ENCODE measurements at places on chromosomes 1 and 21.

- DNase-seq = no peak
These were observed 226.6 kb upstream of the ZRANB2 start for GRCh38 chr1:71307451-71307850.

DNA sequence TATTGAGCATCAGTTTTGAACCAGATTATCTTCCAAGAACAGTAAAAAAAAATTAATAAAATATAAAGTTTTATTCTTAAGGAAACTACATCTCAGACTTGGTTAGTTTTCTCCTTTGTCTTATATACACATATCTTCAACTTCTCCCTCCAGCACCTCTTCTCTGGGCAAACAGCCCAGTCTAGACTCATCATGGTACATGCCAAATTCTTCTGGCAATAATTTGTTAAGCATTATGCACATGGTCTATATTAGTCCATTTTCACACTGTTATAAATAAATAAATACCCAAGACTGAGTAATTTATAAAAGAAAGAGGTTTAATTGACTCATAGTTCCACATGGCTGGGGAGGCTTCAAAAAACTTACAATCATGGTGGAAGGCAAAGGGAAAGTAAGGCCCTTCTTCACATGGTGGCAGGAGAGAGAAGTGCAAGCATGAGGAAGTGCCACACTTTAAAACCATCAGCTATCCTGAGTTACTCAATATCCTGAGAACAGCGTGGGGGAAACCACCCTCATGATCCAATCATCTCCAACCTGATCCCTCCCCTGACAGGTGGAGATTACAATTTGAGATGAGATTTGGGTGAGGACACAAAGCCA, 108.7 kb upstream of the RNPC3 start:
- no peak for DNase-seq

- no peak for DNase-seq
These were observed at the start of gene CLCA4 for GRCh38 chr1:86546787-86547221. CLCA4 (plus strand) TSS chr1:86547078; CDS start chr1:86547120, 42 bp downstream.

DNA sequence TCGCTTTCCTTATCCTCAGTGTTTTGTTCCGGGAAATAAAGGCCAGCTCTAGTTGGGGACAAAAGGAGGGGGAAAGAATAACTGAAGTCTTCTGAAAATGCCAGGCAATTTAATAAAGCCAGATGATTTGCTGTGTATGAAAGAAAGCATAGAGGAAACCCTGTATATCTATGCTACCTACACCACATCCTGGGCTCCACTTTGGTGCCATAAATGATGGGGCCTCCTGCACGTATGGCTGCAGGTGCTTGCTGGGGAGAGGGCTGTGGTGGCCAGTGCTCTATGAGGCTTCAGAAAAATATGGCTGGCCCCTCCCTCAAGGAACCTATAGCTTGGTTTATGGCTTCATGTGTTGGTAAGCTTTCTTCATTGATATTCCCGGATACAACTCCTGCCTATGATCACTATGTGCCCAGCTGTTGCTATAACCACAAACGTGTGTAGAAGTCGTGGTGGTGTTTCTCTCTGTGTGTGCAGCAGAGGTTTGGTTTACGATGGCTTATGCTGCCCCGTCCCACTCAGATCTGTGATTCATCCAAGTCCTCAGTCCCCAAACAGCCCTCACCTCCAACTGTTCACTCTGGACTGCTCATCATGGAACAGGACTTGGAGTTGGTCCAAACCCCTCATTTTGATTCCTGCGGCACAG, 59.5 kb downstream of the BACE2 start:
- no peak for DNase-seq

DNA sequence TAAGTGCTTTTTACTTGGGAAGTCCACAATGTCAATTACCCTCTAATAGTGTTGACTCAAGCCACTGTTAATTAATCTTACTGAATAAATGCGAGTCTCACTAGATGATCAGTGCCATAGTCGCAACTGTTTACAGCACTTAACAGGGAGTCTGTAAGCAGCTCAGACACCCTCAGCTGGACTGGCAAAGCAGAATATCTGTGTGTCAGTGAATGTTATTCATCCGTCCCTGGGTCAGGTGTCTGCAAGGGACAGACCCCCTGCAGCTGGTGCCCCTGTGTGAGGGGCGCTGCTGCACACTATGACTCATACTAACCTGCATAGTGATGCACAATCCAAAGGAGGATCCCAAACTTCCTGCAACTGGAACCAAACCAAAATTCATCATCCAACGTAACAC, 306.5 kb downstream of the HHIPL2 start:
- no peak for DNase-seq

GRCh38 chr1:93114391-93114790, 35.3 kb downstream of the MTF2 start:
- DNase-seq = no peak

DNA sequence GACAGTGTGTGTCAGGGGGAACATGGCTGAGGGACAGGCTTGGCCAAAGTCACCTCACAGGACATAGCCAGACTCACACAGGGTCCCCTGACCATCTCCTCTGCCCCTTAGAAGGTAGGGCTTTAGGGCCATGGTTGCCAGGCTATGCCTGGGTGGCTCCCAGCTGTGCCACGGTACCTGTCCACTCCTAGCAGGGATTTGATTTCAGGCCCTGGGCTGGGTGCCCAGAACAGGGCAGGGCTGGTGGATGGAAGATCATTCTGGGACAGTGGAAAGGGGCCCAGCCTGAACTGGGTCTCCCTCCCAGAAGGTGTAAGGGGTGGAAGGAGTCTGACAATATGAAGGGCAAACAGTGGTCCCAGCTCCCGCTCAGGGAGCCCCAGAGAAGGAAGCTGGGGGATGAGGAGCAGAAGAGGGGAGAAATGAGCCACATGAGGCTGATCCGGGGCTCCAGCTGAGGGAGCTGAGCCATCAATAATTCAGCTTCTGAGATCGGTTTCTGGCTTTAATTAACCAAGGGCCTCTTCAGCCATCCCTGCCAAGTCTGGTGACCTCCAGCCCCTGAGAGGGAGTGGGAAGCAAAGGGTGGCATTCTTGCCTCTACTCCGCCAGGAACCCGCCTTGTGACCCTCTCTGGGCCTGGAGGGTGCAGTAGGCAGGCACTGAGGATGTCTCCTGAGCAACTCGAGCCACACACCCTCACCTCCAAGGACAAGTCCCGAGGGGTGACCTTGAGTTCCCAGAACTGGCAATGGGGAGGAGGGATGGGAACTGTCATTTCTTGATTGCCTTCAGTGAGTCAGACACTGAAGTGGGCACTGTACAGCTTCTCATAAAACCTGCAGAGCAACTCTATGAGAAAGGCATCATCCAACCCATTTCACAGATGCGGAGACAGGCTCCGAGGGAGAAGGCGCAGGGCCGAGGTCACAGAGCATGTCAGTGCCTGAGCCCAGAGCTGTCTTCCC, 2.1 kb downstream of the CD164L2 start:
- DNase-seq = no peak

GRCh38 chr1:245512181-245512888, 357.6 kb downstream of the KIF26B start:
- DNase-seq = no peak

DNA sequence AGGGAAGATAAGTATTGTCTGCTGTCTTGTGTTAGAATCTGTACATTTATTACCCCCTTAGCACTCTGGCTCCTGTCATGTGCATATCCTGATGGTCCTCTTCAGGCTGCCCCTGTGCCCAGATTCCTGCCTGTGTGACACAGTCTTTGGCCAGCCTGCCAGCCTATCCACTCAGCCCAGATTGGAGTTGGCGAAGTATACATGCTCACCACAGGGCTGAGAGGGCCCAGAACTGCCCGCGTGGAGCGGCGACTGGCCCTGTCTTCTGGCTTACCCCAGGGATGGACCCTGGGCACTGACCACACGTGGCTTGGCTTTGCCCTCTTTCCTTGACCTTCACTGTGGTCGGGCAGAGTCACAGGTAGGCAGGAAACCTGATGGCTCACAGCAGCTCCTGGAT, 11.4 kb downstream of the RNF220 start:
- no peak for DNase-seq

DNA sequence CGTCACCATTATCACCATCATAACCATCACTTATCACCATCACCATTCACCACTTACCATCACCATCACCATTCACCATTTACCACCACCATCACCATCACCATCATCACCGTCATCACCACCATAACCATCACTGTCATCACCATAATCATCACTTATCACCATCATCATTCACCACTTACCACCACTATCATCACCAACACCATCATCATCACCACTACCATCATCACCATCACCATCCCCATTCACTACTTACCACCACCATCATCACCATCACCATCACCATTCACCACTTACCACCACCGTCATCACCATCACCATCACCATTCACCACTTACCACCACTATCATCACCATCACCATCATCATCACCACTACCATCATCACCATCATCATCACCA, 151.8 kb downstream of the CAMTA1 start:
- DNase-seq = no peak

GRCh38 chr1:3773572-3774275, 1.2 kb downstream of the SMIM1 start:
- DNase-seq = no peak

DNA sequence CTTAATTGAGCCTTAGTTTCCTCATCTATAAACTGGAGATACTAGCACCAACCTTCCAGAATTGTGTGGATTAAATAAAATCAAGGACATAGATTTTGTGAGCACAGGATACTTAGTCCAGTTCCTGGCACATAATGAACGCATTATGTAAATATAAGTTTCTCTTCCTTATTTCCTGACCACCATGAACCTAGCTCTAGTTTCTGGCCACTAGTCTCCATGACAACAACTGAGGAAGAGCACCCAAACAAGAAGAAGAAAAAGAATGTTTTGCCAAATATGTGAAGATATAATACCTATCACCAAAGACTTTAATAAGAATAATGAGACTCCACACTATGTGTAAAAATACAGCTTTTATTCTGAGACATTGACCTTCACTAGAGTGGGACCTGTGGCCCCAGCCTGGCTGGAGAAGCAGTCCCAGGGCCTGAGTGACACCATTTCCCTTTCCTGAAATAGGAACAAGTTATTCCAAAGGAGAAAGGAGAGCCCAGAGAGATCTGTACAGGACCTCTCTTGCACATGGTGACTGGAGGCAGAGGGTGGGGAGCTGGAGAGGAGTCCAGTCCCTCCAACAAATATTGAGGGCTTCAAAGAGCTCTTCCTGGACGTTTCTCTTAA, 940 bp upstream of the USF1 start:
- DNase-seq = no peak

DNA sequence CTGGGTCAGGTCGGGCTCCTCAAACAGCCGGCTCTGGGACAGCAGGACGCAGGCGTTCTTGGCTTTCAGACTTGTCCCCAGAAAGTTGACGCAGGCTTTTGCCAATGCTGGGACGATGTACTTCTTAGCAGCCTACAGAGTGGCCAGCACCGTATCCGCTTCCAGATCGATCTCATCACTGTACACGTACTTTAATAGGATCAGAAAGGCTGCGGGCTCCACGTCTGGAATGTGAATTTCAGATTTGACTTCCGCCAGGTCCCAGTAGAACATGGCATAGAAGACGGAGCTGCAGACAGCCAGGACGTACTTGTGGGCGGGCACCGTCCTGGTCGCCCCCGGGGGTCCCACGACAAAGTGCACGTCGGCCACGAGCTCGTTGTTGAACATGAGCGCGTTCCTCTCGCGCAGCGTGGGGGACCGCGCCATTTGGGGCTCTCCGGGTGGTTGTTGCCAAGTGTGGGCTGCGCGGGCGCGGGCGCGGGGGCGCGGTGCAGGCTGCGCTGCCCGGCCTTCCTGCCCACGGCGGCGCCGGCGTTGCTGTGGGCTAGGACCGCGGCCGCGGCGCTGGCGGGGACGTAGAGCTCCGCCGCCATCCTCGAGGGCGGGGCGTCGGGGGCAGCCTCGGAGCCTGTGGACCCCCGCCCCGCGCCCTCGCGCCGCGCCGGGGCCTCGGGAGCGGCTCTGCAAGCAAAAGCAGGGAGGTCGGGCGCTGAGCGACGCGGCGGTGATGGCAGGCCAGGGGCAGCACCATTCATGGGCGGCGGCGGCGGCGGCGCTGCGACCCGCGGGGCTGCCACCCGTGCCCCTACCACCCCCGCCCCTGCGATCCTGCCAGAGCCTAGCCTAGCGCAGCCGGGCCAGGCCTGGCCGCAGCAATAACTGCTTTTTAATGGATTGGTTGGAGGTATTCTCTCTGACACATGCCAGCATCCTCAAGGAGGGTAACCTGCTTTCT, 10.6 kb downstream of the CNR2 start:
- no peak for DNase-seq

DNA sequence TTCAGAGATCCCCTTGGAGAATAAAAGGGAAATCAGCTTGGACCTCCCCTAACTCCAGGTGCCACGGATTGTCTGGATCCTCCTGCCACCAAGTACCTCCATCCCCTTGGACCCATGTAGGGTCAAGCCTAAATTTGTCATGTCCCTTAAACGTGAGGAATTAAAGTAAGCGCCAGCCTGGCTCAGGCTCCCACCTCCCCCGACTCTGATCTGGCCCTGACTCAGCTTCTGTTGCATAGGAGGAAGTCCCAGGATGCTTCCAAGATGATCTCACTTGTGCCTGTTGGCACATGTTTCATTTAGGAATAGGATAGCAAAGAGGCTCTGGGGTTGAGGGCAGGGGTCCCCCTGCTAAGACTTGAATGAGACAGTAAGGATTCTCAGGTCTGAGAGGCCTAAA, 231.9 kb upstream of the JUN start:
- DNase-seq = no peak

DNA sequence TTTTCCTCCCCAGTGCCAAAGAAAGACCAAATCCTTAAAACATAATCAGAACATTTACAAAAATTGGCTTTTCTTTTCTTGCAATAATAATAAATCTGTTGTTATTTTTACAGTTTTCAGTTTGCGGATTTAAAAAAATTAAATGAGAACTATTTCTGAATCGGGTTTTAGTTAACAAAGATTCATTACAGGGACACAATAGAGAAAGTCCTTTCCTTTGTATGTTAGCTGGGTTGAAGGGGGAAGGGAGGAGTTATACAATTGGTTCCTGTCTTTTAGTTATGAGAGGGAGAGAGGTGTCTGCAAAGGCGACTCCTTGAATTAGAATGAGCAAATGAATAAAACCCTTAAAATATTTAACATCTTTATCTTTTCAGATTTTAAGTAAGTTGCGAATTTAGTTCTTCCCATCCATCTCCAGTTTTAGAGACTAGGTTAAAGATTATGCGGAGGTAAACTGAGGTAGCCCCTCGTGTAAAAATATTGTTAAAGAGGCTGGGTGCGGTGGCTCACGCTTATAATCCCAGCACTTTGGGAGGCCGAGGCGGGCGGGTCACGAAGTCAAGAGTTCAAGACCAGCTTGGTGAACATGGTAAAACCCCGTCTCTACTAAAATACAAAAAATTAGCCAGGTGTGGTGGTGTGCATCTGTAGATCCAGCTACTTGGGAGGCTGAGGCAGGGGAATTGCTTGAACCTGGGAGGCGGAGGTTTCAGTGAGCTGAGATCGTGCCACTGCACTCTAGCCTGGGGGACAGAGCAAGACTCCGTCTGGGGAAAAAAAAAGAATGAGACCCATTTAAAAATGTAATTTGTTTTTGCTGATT, 3.9 kb downstream of the SPEN start:
- DNase-seq = no peak

- DNase-seq = no peak
These were observed 22.7 kb downstream of the WDTC1 start for GRCh38 chr1:27257155-27257554.

Measured in CD4-positive, alpha-beta T cell (primary cell).